ENCODE measurements at places on chromosomes 6 and 20. TPM values are rescaled to one million over a fixed set of nuclear protein-coding genes. Genes with fewer than 3 reads are reported as not detected.

NKAPL gene
- polyA plus RNA-seq, result 2.3 TPM

FAM83B gene
- not detected for polyA plus RNA-seq

SCUBE3 gene
- polyA plus RNA-seq, result 1.6 TPM

TTK gene
- 1.6 TPM for polyA plus RNA-seq

TRIM31 gene
- polyA plus RNA-seq, result 0.13 TPM

LIN28B gene
- polyA plus RNA-seq, result 0.09 TPM

ADTRP gene
- polyA plus RNA-seq, result 0.35 TPM

Measured in adrenal gland (tissue), 19 donors.